Activated gamma-delta T cell treated with anti-CD3 and anti-CD28 coated beads, Interleukin-2, amount 50 U/mL, for 16 hours (primary cell): ENCODE measurements at places on chromosomes 7 and 10.

DNA sequence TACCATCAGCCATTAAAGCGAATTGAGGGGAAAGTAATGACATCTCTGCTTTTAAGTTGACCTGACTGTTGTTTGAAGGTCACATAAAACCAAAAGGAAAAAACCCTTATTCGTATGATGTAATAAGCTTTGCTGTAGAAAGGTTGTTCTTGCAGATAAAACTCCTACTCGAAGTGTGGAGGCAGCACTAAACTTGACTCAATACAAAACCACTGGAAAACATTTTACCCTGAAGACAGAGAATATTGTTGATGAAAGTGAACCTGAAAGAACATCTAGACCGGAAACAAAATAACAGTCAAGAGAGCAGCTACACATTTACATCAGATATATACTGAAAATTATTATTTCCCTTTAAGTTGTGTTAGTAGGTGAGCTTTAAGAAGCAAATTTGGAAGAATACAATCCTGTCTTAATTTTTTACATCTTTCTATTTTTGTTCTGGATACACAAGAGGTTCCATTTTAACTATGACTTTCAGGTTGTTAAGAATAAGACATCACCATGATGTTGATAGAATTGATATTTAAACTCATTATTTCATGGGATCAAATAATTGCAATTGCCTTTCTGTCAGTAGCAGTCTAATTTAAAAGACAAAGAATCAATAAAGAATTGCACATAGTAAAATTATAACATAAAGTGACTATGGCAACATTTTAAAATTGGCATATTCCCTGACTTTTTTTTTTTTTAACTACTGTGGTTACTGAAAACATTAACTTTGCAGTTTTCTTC lies 6.4 kb downstream of the ETV1 start:
- DNase-seq = no peak

- DNase-seq = no peak
Measured at GRCh38 chr7:5591278-5591874, 167.7 kb upstream of the TNRC18 start.

DNA sequence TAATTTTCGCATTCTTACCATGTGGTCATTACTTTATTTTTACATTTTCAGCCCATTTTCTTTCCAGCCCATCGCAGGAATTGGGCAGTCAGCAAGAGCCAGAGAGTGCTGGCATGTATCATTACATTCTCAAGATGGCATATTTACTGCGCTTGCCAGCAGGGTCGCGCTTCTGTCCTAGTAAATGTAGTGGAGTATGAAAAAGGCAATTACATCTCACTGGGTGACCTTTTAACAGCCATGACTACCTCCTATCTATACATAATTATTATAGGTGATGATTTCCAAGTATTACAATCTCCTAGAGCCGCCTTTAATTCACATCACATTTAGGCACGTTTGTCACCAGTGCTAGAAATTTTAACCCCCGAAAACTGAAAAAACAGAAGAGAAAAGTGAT lies 433.7 kb upstream of the MGMT start:
- DNase-seq = no peak

GRCh38 chr10:101671453-101671852 lies 23.5 kb downstream of the FBXW4 start:
- DNase-seq = no peak

- no peak for DNase-seq
Measured at GRCh38 chr10:126663328-126663727, 7.2 kb downstream of the C10orf90 start.

DNA sequence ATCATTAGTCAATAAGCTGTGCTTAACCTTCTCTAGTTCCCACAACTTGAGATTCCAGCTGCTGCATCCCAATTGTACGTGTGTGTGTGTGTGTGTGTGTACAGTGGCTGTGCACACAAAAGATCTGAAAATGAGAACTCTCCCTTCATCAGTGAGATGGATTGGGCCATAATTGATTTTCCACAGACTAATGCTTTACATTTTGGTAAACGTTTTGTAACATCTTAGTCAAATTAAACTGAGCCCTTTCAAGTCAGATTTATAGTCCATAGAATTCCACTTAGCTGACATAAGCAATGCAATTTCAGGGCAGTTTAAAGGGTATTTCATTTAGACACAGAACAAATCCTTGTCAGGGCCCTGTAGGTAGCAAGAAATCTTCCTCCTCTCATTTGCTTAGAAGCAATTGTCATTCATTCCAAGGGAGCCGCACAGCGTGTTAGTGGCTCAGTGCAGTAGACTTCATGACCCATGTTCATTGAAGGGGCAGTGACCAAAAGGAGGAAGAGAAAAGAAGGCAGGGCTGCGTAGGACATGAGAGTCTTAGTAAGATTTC lies 1123.5 kb upstream of the AUTS2 start:
- no peak for DNase-seq

DNA sequence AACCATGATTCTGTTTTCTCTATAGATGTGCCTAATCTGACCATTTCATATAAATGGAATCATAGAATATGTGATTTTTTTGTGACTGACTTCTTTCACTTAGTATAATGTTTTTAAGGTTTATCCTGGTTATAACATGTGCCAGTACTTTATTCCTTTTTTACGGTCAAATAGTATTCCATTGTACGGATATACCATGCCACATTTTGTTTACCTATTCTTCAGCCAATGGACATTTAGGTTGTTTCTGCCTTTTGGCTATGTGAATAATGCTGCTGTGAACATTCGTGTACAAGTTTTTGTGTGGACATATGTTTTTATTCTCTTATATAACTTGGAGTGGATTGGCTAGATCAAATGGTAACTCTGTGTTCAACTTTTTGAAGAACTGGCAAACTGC lies 178.3 kb upstream of the TCF7L2 start:
- DNase-seq = no peak

DNA sequence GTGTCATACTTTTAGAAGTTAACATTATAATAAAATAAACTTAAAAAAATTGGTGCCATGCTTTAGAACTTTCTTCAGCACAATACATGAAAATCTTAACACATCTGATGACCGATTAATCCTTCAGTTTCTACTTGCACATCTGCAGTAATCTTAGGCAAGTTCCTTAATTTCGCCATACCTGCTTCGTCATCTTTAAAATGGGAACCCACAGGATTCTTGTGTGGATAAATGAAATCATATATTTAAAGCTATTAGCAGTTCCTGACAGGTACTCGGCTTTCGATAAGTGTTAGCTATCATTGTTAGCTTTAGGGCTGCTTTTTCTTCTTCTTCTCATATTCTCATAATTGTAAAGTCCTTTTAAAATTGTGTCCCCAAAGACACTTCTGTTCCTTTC lies 907 bp upstream of the VPS50 start:
- no peak for DNase-seq

DNA sequence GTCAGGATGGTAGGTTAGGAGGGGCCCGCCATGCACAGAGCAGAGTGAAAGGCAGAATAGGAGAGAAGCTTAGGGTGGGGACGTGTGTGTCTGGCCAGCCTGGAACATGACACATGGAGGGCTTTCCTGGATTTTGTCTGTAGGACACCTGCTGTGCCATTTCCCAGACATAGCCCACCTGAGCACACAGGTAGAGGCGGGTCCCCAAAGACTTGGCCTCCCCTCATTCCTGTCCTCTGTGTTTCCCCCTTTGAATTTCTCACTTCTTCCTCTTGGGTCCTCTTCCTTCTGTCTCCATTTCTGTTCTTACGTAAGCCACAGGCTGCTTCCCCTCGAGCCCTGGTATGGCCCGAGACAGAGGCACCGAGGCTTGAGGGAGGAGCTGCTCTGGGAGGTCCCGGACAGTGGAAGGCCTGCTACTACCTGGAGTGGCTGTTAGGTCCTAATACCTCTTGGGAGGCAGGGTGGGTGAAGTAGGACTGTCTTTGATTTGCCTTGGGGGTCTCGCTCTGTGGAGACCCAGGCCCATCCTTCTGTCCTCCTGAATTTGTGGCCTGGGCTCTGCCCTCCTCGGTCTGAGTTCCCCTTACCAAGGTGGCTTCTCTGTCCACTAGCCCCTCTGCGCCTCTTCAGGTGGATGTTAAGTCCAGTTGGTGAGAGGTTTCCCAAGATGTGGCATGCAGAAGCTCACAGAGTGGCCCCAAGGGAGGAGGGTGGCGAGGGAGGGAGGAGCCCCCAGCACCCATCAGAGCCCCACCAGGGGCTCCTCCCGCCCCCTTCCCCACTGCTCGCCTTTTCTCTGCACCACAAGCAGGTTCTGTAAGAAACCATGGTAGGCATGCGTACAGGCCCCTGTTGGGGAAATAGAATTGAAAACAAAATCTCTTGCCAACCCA lies 5.5 kb downstream of the ZNF775 start:
- DNase-seq = no peak

GRCh38 chr7:25026156-25026555 lies 46.2 kb upstream of the OSBPL3 start:
- no peak for DNase-seq

DNA sequence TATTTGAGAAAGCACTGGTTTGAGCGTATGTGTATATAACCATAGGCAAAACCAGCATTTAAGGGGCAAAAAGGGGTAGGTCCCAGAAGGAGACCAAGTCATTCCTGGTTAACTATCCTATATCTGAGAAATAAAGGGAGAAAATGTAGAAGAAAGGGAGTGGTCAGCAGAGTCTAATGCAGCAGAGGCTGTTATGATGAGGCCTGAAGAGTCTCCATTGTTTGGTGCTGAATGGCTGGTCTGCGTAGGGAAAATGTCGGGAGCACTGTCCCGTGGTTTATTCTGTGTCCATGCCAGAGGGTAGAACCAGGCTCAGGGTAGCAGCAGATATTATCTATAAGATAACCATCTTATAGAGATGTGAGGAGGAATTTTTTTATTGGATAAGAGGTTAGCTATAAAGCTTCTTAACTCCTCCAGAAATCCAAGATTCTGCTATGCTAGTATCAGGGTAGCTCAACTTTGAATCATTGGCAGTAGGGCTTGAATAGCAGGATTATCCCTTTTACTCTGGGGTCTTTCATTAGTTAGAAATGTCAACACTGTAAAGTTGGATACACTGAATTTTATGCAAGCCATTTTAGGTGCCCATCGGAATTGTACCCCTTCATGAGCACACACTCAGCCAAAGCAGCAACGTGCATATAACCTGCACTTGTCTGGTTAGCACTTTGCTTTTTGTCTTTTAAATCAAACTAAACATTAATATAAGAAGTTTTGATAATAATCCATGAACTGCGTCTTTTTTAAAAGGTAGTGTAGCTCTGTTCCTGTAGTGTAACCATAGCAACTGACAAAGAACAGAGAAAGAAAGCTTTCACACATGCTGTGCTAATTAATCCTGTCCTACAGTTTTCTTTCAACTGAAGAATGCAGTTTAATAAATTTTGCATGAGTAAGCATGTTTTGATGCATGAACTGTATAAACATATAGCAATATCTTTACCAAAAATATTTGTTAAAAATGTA lies 312.0 kb upstream of the FZD1 start:
- DNase-seq = no peak

DNA sequence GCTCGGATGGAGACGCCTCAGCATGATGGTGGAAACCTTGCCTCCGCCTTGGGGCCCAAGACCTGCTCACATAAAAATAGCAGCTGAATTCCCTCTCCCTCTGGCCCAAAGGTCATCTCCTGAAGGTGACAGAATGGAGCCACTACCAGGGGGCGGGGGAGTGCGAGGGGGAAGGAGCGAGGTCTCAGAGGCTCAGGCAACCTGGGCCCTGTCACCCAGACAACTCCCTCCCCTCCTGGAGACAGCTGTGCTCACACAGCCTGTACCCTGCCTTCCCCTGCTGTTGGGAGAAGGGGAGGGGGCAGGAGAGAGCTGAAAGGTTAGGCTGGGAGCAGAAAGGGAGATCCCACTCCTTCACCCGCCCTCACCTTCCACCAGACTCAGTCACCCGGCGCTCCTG lies 173.0 kb upstream of the RHEB start:
- no peak for DNase-seq

- DNase-seq = peak; percentile 70
Measured at GRCh38 chr10:72079356-72079755, 9.0 kb downstream of the SPOCK2 start.

GRCh38 chr10:106082865-106083264 lies 1081.6 kb downstream of the SORCS1 start:
- no peak for DNase-seq

GRCh38 chr7:96045919-96046318 lies 273.6 kb downstream of the DYNC1I1 start:
- no peak for DNase-seq

- DNase-seq = no peak
Measured at GRCh38 chr10:25555865-25556264, 378.2 kb upstream of the MYO3A start.

- DNase-seq = no peak
Measured at GRCh38 chr7:113270790-113271189, 152.4 kb upstream of the SMIM30 start.

GRCh38 chr7:141416650-141417270 lies 134.4 kb upstream of the AGK start:
- DNase-seq = no peak

DNA sequence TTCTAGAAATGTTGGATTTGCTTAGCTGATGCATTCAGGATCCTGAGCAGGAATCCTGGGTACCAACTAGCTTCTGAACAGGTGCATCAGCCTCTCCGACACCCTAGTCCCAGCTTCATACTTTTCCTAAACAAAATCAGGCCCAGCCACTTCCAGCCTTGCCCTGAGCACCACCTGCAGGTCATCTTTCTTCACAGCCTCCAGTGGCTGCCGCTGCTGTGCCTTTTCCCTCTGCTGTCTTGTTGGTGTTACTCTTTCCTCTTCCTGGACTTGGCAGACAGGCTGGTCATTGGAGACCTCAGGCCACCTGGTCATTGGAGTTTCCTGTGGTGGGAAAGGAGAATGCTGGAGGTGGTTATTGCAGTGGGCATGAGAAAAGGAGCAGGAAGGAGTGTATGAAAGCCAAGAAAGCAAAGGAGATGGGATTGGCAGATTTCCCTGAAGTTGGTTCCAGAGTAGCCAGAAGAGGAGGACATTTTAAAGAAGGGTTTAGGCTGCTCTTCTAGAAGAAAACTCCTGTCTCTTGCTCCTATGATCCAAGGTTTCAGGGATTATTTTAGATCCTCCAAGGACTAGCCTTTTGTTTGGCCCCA lies 48.2 kb upstream of the NFKB2 start:
- DNase-seq = no peak

DNA sequence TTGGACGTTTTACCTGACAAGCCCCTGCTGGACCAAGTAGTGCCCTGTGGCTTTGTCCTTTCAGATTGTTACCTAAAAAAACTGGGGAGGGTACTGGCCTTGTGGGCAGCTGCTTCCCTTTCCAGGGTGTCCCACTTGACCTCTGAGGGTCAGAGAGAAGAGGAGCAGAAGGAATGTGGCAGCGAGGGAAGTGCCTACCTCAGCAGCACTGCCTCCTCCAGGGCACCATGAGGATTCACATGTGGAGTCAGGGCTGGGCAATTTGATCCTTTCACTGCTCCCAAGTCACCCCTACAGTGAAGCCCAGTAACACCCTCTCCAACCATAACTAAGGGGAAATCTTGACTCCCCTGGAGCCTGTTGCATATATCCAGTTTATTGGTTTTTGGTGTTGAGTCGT lies 64.6 kb downstream of the ITGB1 start:
- no peak for DNase-seq

- no peak for DNase-seq
Measured at GRCh38 chr7:122013065-122013464, 131.0 kb downstream of the AASS start.

GRCh38 chr7:116455009-116455408 lies 44.5 kb upstream of the CAV2 start:
- DNase-seq = no peak

- DNase-seq = no peak
Measured at GRCh38 chr7:117308891-117309290, 14.0 kb downstream of the WNT2 start.

- DNase-seq = no peak
Measured at GRCh38 chr7:157855016-157855415, 518.2 kb downstream of the DNAJB6 start.

- no peak for DNase-seq
Measured at GRCh38 chr7:738723-739454, 11.8 kb upstream of the PRKAR1B start.

GRCh38 chr10:96843823-96844222 lies 11.7 kb downstream of the LCOR start:
- DNase-seq = no peak
